ENCODE measurements at places on chromosomes 16 and 17.

GRCh38 chr17:74646231-74646630 is 22.7 kb upstream of the CD300E start:
- peak; percentile 30 for DNase-seq

DNA sequence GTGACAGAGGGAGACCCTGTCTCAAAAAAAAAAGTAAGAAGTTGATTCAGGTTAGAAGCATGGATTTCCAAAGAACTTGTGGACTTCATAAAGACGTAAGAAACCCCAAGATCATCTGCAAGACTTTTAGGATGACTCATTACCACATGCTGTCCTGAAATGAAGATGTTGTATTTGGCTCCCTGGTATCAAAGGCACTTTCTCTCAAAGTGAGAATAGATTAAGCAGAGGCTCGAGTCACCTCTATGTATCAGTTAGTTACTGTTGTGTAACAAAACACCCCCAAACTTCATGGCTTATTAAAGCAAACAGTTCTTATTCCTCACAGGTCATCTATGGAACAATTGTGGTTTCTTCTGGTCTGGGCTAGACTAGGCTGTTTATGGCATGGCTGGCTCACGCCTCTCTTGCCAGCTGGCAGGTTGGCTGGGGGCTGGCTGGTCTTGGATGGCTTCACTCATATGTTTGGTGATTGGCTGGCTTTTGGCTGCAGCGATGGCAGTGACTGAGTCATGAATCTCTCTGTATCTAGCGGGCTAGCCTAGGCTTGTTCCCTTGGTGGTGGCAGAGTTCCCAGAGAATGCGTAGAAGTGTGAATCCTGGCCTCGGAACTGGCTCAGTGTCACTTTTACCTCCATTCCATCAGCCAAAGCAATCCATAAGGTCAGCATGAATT is 60.4 kb upstream of the MSI2 start:
- no peak for DNase-seq

DNA sequence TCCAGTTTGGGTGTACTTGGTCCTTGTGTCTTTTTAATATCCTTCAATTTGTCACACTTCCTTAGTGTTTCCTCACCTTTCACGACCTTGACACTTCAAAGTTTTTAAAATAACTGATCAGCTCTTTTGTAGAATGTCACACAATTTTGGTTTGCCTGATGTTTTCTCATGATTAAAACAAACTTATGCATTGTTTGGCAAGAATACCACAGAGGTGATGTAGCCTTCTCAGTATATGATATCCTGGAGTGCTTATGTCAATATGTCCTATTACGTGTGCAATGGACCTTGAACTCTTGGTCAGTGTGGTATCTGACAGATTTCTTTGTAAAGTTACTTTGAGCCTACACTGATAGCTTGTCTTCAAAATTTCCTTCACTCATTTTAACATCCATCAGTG is 297.4 kb downstream of the CNTNAP4 start:
- no peak for DNase-seq

DNA sequence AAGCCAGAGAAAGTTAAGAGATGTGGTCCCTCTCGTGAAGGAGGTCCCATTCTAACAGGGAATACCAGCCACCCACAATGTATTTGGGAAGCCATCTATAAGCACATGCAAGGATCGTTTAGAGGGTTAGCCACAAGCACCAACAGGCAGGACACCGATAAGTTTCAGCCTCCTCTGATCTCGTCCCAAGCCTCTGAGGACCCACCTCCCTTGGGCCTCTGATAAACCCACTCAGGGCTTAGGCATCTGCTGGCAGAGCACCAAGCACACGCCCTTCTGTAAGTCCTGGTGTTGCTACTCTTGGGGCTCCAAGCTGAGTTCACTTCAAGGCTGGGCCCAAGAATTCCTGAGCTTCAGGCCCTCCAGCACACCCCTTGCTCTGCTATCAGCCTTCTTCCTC is 5.4 kb upstream of the PNPO start:
- DNase-seq, result peak; percentile 93

DNA sequence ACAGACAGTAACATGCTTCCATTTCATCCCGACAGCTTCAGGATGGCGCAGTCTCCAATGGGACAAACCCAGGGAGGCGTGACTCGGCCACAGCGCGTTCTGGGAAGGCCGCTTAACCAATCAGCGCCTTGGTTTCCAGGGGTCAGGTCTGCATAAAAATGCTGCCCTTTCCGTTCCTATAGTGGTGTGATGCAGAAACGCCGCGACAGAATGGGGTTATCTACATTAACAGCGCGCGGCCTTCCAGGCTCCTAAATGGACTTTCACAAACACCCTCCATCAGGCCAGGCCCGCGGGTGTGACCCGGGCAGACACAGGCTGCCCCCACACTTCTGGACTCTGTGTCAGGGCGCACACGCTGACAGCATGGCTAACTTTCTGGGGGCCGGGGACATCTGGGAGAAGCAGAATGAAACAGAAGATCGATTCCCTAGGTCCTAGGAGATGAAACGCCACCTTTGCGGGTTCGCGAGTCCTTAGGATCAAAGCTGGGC is 792 bp downstream of the TMEM231 start:
- DNase-seq, result peak; percentile 91

GRCh38 chr17:27862840-27863239 is 30.3 kb downstream of the LYRM9 start:
- DNase-seq, result no peak

DNA sequence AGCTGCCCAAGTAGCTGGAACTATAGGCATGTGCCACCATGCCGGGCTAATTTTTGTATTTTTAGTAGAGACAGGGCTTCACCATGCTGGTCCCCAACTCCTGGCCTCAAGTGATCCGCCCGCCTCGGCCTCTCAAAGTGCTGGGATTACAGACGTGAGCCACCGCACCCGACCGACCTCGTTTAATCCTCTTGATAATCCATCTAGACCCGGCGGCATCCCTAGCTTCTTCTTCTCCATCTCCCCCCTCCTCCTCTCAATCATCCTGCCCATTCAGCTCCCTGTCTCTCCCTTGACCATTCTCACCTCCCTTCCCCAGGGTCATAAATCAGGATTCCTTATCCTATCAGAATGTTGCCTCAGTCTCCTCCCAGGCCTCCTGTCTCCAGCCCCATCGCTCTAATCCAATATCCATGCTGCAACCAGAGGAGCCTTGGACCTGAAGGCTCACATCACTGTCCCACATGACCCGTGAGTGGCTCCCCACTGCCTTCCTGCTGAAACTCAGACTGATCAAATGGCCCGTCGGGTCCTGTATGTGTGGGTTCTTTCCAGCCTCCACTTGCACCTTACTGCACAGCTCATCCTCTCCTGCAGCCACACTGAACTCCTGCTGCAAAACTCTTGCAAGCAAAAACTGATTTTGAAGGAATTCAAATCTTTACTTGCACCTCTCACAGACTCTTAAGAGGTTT is 74.1 kb upstream of the CDH5 start:
- DNase-seq, result no peak

- no peak for DNase-seq
Observed at GRCh38 chr17:14334919-14335318, 34.0 kb downstream of the HS3ST3B1 start.

- no peak for DNase-seq
Observed at GRCh38 chr17:6092903-6093468, 22.8 kb downstream of the WSCD1 start.

- DNase-seq, result no peak
Observed at GRCh38 chr17:78474614-78475146, 96.2 kb downstream of the PGS1 start.

DNA sequence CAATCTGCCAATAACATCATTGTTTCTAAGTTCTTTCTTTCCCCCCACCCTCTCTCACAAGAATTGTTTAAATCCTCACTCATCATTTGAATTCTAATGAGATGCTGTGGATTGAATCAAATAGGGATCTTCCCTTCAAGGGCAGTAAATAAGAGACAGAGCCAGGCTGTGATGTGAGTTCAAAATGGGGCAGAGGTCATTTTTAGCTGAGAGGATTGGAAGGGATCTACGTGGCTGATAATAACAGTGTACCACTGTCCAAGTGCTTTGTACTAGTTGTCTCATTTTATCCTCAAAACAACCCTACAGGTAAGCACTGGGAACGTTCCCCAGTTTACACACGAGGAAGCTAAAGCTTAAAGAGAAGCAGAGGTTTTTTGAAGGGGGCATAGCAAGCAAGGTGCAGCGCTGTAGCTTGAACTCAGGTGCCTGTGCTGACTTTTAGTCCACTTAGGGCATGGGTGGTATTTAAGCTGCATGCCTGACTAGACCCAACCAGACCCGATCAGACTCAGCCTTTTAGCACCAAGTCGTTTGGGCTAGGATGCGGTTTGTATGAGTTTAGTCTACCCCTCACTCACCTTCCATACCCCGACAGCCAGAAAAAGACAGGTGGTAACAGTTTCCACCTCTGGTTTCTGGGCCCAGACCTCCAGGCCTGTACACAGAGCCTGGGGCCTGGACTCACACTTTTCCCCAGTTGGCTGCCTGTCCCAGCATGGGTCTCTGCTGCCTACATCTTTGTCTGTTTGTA is 39.2 kb upstream of the CCR7 start:
- DNase-seq, result no peak

DNA sequence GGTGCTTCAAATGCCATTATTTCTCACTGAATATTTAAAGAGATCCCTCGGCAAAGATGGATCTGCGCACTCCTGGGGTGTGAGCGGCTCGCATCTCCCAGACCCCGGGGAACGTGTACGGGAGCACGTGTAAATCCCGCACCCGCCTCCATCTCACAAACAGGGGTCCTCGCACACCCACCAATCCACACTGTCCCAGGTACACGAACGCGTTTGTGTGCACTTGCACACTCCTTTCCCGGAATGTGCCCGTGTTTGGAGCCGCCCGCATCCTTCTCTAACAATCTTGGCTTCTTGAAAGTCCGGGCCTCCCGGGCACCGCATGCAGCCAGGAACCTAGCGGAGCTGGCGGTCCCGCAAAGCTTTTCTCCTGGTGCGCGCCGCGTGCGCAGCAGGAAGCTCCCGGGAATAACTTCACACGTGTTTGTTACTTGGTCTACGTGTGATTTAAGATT is 2.5 kb upstream of the SALL1 start:
- no peak for DNase-seq

DNA sequence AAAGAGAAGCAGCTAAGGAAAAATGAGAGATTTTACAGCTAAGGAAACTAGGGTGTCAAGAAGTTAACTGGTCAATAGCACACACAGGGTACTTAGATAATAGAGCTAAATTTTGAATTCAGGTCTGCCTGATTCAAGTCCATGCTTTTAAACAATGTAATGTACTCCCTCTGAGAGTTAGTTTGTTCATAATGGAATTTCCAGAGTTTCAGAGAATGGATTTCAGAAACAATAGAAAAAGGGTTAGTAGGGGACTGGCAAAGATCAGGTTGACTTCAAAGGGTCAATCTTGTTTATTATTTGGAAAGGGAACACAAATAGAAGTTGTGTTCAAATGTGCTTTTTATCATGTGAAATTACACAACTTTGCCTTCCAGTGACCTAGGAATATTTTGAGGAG is 17.9 kb downstream of the NSRP1 start:
- DNase-seq, result no peak

GRCh38 chr17:34218748-34219147 is 36.3 kb upstream of the CCL2 start:
- no peak for DNase-seq

- no peak for DNase-seq
Observed at GRCh38 chr17:15256689-15257088, 8.4 kb downstream of the PMP22 start.

GRCh38 chr16:53281280-53281679 is 153.0 kb upstream of the RBL2 start:
- no peak for DNase-seq

DNA sequence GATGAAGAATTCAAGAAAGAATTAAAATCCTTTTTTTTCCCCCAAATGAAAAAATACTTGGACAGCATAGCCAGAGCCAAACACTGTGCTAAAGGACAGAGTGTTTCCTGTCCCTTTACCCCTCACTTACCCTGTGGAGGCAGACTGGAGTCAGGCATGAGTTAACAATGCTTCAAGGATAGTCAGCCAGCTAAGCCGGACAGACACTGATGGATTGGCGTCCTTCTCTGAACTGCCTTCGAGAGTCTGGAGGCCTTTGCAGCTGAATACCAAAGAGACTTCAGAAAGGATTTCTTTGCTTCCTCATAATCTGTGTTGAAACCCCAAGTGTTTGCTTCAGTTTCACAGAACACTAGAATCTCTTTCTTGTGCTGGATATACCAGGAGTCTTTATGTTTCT is 4.6 kb downstream of the METTL9 start:
- no peak for DNase-seq

GRCh38 chr17:73069164-73069770 is 23.2 kb downstream of the SLC39A11 start:
- DNase-seq, result no peak

DNA sequence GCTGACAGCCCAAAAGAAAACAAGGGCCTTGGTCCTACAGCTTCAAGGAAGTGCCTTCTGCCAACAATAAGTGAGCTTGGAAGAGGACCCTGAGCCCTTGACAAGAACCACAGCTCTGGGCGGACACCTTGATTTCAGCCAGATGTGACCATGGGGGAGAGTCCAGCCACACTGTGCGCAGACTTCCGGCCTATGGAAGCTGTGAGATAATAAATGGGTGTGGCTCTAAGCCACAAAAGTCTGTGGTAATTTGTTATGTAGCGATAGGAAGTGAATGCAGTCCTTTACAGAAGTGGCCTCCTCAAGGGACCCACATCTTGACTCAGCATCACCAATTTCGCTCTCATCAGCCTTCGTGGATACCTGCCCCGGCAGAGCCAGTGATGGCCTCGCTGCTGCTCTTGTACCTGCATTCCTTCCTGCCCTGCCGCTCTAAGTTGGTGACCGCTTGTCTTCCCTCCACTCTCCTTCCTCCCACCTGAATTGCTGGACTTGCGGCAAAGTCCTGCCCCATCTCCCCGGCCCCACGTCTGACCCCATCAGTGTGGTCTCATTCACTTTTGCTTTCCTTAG is 29.3 kb downstream of the PRSS54 start:
- DNase-seq, result no peak

All from H54 (cell line).